Sciatic nerve (tissue), 2 donors: ENCODE measurements at places on chromosomes 11 and 22.

DNA sequence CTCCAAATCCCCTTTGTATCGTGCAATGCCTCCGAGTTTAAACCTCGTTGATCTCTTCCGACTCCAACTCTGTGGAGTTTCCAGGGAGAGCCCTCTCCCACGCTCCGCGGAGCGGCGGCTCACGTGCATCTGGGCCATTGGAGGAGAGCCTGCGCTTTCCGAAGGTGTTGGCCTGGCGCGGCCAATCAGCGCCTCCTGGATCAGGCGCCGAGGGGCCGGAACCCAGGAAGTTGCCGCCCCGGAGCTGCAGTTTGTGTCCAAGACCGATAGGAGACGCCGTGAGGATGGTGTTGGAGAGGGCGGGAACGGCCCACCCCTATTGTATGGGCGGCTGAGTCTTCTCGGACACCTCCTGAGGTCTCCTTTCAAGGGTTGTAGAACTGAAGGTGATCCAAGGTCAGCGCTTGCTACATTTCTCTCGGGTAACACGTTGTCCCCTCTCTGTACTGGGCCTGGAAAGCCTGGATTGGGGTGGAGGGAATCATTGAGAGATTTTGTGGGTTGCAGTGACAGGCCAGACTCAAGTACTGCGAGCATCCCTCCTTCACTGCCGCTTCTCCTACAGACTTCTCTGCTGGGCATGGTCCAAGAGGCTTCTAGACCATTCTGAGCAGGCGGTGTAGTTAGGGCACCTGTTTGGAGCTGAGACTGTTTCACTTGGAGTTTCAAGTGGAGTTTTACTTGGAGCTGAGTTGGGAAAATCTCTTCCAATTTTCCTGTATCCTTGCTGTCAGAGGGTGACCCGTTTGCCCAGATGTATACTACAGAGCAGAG lies 1.7 kb downstream of the ADAMTS15 start:
- DNase-seq: peak; percentile 89

GRCh38 chr22:17272511-17272991 lies 53.3 kb upstream of the ADA2 start:
- DNase-seq: peak; percentile 44

GRCh38 chr11:62444236-62444833 lies 25.5 kb downstream of the SCGB1A1 start:
- peak; percentile 81 for DNase-seq

- DNase-seq: no peak
Observed at GRCh38 chr11:120932305-120932915, 91.5 kb upstream of the TBCEL start.

DNA sequence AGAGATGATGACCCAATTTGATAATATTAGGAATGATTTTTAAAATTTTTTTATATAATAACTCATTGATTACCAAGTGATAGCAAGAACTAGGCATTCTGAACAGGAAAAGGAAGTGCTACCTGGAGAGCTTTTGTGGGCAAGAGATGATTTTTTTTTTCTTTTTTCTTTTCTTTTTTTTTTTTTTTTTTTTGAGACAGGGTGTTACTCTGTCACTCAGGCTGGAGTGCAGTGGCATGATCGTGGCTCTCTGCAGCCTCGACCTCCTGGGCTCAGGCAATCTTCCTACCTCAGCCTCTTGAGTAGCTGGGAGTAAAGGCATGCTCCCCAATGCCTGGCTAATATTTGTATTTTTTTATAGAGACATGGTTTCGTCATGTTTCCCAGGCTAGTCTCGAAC lies 40.4 kb downstream of the TNRC6B start:
- DNase-seq: no peak

DNA sequence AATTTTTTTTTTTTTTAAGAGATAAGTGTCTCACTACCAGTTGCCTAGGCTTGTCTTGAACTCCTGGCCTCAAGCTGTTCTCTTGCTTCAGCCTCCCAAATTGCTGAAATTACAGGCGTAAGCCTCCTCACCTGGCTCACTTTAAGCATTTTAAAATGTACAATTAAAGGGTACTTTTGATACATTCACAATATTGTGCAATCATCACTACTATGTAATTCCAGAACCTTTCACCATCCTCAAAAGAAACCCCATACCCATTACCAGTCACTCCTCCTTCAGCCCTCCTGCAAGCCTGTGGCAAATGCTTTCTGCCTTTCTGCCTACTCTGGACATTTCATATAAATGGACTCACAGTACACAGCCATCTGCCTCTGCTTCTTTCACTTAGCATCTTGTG lies 34.5 kb upstream of the WT1 start:
- DNase-seq: no peak

DNA sequence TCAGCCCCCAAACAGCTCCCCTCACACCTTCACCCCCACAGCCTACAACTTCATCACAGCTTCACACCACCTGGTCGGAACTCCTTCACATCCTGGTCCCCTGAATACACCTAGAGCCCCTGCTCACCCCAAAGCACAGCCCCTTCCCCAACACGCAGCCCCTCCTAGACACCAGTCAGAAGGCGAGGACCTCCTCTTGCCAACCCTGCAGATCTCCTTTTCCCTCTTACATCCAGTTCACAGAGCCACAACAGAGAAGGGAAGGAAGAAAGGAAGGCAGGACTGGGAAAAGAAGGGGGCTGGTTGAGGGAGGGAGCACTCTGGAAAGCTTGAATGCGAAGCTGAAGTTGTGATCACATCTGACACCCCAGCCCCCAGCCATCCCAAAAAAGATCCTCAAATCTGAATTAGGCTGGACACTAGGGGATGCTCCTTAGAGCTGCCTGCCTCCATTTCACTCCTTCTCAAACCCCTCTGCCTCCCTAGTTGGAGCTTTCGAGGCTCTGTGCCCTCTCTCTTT lies 629 bp downstream of the CCKBR start:
- DNase-seq: no peak

GRCh38 chr11:72705442-72706365 lies 31.5 kb upstream of the PDE2A start:
- DNase-seq: no peak

DNA sequence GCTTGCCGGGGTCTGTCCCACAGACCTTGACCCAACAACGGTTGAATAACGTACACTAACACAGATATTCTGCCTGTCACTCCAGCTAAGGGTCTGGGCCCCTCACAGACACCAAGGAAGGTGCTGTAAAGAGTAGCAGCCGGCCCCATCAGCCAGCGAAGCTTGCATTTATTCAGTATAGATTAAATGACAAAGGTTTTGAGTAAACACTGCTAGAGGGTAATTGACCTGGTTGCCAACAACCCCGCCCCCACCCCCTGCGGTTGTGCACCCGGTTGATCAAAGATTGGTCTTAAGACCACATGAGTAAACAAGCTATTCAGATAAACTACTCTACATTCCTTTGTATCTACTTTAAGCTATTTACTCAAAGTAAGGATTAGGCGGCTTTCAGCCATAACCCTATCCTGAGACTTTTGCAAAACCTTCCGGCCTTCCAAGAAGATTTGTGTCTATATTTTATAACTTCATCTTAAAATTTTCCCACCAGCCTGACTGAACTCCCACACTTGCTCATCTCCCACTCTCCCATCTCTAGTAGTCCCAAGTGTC lies 4.8 kb upstream of the CKAP5 start:
- no peak for DNase-seq

DNA sequence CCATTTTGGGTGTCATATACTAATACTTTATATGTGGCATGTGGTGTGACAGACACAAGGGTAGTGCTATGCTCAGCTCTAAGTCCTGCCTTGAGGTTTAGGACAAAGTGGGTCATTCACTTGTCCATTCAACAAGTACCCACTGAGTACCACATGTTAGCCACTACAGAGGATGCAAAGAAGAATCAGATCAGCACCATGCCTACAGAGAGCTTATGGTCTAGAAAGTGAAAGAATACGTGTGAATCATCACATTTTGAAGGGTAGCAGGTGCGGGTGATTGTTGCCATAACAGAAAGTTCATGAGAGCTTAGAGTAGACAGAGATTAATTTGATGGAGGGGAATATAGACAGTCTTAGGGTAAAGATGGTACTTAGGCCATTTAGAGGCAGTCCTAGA lies 18.3 kb downstream of the CLMP start:
- DNase-seq: no peak

DNA sequence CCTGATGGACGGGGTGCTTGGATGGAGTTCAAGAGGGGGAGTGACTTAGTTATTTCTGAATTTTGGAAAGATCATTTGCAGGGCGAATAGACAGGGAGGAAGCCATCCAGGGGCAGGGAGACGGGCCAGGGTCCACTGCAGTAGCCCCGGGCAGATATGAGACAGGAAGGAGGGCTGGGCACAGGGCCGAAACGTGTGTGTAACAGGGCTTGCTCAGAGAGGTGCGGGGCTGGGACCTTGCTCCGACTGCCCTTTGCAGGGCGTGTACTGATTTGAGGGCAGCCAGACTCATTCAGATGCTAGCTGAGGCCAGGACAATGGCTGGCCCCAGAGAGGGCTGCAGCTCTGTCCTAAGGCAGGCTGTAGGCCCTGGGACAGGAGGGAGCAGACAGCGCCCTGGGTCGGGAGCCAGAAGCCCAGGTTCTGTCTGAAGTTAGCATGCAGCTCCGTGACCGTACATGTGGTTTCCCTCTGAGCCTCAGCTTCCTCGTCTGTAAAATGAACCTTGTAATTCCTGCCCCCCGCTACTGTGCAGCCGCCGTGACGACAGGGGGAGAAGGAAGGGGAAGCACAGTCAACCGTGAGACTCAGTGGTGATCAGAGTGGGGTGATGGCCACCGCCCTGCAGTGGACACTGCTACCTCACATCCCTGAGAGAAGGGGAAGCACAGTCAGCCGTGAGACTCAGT lies 103.4 kb downstream of the PHF21B start:
- DNase-seq: no peak

DNA sequence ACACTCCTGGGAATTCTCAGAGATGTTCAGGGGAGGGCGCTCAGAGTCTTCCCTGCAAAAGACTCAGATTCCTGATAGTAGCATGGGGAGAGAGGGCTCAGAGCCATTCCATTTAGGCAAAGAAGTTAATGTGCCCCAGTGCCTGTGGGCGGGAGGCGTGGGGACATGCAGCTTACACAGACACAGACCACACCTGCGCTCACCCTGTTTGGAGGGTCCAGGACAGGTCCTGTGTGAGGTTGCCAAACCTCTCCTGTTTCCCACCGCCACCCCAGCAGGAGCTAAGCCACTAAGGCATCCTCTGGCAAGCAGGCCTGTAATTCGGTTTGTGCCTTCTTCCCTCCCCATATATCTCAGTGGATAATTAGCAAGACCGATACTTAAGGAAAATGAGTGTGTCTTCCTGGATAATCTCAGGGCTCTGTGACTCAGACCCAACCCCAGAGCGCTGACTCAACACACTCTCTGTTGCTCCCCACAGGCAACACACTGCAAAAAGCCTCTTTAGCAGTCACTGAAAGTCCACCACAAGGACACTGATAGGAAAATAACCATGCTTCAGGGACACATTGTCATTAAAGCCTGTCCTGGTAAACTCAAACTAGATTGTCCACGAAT lies 118.9 kb upstream of the LMO1 start:
- DNase-seq: no peak

DNA sequence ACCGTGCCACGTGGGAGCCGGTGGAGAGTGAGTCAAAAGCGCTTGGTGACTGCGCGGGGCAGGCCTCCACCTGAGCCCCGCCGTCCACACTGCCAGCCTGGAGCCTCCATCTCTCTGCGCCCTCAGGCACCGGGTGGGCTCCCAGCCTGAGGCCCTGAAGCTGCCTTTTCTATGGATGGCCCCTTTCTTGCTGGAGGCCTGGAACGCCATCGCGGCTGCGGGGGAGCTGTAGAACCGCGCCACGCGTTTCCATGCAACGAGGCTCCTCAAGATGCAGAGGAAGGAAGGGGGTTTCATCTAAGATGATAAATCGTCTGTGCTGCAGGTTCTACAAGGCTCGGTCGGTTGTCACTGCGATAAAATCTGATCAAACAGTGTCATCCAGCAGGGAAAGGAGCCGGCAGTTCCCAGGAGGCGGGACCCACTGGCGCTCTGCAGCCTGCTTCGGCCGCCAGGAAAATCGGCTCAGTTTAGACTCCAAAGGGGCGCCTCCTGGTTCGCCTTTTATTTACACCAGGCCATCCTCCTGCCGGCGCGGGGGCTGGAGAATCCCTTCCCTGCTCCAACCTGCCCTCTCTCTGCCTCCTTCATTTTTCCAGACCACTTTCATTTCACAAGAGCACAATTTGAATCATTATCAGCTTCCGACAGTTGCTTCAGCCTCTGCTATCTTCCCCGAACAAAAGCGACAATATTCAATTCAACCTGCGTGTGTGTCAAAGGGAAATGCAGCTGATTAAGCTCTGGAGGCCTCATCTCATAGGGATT lies 624.4 kb downstream of the BRD1 start:
- peak; percentile 48 for DNase-seq

DNA sequence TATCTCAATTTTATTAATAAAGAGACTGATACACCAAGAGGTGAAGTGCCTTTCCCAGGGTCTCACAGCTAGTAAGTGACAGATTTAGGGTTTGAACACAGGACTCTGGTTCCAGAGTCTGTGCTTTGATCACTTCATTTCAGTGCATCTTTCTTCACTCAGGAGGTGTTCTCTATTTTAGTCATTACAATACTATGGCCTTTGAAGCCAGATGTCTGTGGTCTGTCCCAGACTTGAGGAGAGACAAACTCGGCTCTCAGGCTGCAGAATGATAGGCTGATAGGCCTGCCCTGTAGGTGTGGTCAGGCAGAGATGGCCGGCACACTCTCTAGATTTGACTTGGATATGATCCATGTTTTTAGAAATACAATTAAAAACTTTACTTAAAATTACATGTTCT lies 478.5 kb upstream of the CCDC90B start:
- DNase-seq: no peak

- DNase-seq: peak; percentile 93
Observed at GRCh38 chr11:73308961-73309919, 1.2 kb downstream of the ARHGEF17 start.

DNA sequence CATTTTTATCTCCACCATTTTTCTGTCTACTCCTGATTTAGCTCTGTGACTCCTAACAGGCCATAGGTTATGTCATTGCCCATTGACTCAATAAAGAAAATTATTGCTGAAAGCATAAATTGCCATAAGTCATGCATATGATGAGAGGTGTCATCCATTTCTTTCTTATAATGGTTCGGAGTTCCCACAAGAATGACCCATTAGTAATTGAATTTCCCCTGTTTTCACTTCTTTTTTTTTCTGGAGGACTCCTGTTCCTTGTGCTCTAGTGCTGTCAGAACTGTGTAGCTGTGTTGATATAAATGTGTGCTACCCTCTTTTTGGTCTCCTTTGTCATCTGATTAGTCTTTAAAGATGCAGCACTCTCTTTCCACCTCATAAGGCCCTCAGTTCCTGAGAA lies 22.9 kb upstream of the CARD18 start:
- no peak for DNase-seq

DNA sequence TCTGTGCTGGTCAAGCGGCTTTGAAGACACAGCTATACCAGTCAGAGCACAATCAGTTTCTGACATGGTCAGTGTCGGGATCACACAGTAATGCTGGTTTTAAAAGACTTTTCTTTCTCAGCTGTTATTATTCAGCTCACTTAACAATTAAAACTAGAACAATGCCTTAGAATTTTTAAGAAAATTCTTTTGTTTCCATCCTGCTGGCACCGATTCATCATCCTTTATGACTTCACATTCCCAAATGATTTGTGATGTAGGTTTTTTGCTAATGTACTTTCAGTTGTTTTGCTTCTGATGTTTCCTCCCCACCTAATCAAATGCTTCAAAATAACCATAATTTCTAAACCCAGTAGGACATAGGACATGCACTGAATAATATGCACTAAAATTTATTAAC lies 34.5 kb upstream of the OLFML1 start:
- DNase-seq: no peak
